Endodermal cell (in vitro differentiated cells): ENCODE measurements at places on chromosomes 2 and 18.

DNA sequence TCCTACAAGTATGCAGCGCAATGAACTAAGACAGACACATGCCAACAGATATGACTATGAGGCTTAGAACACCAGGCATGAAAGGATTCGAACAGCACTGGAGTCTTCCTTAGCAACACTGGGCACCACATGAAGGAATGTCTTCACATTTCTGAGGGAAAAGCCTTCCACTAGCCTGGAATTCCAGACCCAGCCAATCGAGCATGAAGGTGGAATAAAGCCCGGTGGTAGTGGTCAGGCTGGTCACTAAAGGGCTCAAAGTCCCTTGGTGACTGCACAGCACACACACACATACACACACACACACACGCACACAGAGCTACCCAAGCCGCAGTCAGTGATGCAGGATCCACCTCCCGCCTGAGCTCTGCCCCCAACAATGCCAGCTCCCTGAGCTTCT lies 19.7 kb upstream of the SFXN5 start:
- no peak for DNase-seq

GRCh38 chr2:225932811-225933413 lies 533.4 kb downstream of the NYAP2 start:
- DNase-seq = no peak

GRCh38 chr2:148812306-148812705 lies 62.7 kb upstream of the KIF5C start:
- no peak for DNase-seq

DNA sequence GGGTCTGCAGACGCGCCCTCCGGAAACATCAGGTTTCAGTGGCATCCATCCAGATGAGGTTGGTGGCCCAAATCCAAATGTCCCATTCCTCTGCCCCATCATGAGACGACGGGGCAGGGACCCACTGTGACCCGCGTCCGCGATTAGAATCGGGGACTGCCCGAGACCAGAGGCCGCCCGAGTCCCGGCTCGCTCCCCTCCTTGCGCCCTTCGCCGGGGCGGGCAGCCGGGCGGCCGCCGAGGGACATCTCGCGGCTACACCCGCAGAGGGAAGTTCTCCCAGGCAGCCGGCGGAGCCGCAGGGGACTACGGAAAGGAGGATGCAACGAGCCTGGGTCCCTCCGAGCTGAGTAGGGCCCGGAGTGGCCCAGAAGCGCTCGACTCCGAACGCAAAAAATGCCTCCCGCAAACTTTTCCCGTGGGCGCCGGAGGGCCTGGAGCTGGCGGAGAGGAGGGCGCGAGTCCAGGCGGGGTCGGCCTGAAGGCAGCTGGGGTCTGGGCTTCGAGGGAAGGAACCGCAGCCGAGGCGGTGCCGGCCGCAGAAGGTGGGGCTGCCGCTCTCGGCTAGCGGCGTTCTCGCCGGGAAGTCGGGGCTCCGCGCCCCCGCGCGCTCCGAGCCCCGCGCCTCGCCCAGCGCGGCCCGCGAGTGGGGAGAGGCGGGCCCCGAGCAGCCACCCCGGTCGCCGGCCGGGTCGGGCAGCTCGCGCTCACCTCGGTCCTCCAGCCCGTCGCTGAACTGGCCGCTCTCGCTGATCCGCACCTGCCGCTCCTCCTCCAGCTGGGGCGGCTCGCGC lies 580 bp downstream of the TMEM163 start:
- DNase-seq = peak; percentile 79

- DNase-seq = no peak
Observed at GRCh38 chr2:11175293-11175795, 20.1 kb downstream of the SLC66A3 start.

- DNase-seq = peak; percentile 16
Observed at GRCh38 chr2:240410808-240411207, 24.7 kb upstream of the GPC1 start.

DNA sequence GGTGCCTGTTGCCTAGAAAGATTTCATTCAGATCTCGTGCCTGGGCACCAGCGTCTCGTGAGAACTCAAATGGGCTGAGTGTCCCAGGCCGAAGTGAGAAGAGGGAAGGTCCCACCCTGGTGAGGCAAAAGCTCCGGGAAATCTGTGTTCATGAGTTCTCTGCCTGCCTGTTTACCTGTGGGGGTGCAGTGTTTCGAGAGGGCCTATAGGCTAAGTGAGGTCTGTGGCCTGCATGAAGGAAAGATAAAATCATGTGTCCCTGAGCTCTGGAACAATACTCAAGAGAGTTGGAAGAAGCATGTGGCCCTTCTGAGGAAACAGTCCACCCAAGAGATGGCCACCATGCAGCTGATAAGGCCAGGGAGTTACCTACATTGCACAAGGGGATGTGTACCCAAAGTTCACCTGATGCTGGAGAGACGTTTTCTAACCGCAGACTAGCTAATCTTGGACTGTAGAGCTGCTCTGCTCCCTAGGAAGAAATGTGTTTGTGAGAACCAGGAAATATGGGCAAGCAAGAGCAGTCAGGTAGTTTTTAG lies 63.5 kb upstream of the ST3GAL5 start:
- no peak for DNase-seq

DNA sequence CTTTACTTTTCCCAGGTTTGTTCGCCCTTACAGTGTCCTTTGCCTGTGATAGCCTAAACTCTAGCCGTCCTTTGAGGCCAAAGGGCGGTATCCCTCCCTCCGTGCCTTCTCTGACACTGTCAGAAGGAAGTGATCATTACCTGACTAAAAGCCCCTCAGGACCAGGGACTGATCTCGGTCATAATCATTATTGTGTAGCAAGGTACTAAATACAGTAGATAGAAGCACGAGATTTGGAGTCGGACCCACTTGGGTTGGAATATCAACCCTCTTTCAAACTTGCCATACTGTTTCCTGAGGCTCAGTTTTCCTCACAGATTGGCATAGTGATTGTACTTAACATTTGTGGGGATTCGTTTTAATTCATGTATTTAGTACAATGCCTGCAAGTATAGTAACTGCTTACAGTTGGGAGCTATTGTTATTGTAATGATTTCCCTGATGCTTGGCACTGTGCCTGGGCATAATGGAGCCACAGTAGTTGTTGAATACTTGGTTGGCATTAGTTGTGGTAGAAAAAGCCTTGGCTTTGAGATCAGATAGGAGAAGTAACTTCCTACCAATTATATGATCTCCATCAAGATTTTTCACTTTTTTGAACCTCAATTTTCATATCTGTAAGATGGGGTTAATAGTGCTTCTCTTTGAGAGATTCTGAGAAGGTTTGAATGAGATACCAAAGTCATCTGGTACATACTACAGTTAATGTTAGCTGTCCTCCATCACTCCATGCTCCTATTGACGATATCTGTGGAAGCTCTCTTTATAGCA lies 836 bp downstream of the STK11IP start:
- no peak for DNase-seq

DNA sequence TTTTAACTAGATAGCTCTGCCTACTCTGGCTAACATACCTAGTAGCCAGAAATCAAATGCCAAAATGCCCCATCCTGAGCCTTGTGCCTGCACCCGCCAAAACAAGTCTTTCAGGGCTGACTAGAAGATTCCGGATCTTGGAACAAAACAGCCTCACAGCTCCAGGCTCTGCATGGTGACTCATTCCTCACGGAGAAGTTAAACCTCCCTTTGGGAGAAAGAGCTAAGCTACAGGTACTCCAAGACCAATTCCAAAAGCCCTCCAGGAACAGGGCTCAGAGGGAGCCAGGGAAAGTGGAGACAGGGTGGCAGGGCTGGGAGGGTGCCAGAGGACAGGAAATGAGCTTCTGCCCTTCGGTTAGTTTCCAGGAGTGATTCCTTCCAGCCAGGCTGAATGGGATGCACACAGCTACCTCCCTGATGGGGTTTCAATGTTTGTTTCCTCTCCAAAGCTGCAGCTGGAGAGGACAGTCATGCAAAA lies 295.6 kb downstream of the TNS1 start:
- no peak for DNase-seq
